Muscle of arm (tissue), 14 donors: ENCODE measurements at places on chromosomes 11 and 22.
A peak's percentile ranks its signal among the peaks of the same experiment; 100 is the strongest.

GRCh38 chr11:44334356-44335004, 24.5 kb upstream of the ALX4 start:
- no peak for DNase-seq

- DNase-seq = peak; percentile 63
Observed at GRCh38 chr11:35139722-35140282, 831 bp downstream of the CD44 start.

GRCh38 chr11:17638311-17638710, 81.1 kb upstream of the MYOD1 start:
- no peak for DNase-seq

GRCh38 chr11:83933008-83933407, 646.8 kb upstream of the CCDC90B start:
- no peak for DNase-seq

GRCh38 chr11:93861808-93862207, 11.4 kb upstream of the VSTM5 start:
- no peak for DNase-seq

DNA sequence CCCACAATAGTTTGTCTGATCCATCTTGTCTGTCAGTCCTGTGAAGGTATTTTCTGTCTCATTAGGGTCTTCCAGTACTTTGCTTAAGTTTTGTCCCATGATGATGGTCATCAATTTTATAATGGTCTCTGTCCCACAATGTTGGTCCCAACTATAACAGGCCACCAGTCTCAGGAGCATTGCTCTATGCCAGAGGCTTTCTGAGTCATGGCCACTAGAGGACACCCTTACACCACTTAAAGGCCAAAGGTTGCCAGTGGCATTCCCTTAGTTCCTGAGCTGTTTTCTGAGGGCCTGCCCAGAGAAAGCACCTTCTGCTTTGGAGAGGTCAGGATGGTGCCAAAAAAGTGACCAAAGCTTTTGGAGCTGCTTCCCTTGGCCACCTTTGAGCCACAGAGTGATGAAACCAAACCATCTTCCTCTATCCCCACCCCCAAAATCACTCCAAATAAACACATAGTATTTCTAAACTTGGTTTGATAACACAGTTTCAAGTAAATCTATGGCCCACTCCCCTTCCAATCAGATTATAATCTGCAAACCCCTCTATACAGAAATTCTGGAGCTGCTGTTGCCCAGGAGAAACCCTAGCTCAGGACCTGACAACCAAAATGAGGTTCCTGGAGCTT, 19.3 kb downstream of the EIF3F start:
- DNase-seq = peak; percentile 52

- no peak for DNase-seq
Observed at GRCh38 chr11:75479597-75480145, 46.1 kb downstream of the GDPD5 start.

GRCh38 chr11:116605543-116606459, 167.0 kb downstream of the BUD13 start:
- DNase-seq = no peak

DNA sequence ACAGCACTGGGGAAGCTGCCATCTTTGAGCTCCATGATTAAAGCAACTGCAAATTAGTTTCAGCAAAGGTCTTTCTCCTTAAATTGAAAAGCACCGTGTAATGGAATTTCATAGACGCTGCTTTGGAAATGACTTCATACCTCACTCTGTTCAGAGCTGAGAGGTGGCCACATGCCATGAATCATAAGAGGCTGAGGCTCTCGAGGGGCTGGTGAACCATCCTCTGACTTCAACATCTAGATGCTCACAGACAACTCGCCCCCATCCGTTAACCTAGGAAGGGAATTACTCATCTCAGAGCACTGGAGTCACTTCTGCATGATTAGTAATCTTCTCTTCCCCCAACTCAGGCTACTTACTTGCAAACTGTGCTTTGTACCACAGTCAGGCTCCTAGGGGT, 122.3 kb downstream of the RCN1 start:
- peak; percentile 5 for DNase-seq

DNA sequence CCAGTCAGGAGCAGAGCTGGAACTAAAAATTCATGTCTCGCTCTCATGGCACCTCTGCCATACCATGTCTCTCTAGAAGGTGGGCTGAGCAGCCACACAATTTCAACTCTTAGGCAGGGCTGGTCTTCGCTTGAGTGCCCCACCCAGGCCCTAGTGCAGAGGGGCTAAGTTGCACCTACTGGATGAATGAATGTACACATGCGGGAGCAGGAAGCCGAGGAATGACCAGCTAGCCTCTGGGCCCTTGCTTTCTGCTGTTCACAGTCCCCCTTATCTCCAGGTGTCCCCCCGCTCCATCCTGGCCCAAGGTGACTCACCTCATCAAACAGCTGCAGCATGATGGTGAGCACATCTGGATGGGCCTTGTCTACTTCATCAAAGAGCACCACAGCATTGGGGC, 57.5 kb upstream of the PHOX2A start:
- no peak for DNase-seq

GRCh38 chr11:7632211-7632610, 41.1 kb downstream of the CYB5R2 start:
- no peak for DNase-seq

DNA sequence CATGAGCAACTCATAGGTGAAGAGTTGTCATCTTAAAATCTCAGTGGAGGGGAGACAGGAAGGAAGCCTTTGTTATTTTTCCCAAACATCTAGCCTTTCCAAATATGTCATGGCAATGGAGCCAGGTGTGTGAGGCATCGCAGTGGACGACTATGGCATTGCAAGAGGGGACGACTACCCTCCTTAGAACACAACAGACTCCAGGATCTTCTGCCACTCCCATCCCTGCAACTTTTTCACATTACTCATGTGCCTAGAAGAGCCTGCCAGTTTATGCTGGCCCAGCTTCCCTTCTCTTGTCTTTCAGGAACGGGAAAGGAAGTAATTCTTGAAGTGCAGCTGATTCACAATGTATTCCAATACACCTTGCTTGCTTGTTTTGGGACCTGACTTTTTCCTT, 1008.4 kb downstream of the OPCML start:
- no peak for DNase-seq

GRCh38 chr11:125376117-125376516, 119.9 kb downstream of the FEZ1 start:
- peak; percentile 77 for DNase-seq

- no peak for DNase-seq
Observed at GRCh38 chr22:19543970-19544708, 19.9 kb upstream of the CLDN5 start.

DNA sequence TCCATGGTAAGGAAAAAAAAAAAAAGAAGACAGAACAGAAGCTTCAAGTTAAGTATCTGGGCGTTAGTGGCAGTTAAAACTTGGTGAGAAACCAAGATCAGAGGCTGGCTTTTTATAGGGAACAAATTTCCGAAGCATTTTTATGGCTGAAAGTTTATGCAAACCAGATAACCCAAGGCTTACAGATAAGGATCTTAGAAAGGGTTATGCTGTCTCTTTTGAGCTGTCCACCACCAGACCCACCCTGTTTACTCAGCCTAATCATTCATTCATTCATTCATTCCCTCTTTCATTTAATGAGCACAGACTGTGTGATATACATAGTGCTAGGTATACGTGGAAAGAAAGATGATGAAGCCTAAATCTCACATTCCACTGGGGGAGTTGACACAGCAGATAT, 89.5 kb downstream of the ME3 start:
- no peak for DNase-seq

DNA sequence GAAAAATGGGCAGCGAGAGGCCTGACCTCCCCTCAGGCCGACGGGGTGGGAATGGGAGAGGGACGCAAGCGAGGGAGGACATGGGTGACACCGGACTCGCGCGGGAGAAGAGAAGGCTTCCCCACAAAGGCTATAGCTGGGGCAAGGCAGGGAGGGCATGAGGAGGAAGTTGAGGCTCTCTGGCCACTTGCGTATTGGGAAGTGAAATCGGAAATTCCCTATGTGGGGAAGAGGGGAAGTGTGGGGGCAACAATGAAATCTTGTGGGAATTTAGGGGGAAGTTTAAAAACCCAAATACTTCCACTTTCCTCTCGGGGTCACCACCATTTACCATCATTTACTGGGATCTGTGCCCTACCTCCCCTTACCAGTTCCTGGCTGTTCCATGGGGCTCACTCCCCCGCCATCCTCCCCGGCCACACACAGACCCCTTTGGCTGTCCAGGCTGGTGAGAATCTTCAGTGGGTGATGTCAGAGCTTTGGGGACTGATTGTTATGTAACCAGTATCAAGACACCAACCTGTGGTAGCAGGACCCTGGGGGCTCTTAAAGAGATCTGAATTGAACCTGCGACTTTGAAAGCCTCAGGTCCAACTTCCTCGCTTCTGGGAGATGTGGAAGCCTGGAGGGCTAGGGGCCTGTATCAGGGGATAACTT, 951 bp upstream of the EHD1 start:
- DNase-seq = no peak

DNA sequence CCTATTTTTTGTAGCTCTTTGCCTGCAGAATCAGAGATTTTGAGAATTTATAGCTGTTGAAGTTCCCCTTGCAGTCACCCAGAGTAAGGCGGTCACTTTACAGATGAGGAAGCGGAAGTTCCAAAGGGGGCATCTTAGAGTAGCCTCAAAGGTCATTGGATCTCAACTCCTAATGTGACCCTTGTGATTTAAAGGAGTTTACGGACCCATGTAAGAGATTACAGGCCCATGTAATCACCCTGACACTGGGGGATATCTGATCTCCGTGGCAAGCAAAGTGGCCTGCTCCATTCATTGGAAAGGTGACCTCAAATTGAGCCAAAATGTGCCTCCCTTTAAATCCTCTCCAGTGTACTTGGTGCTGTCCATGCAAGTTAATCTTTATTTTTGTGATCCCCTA, 15.7 kb downstream of the P2RX3 start:
- no peak for DNase-seq

DNA sequence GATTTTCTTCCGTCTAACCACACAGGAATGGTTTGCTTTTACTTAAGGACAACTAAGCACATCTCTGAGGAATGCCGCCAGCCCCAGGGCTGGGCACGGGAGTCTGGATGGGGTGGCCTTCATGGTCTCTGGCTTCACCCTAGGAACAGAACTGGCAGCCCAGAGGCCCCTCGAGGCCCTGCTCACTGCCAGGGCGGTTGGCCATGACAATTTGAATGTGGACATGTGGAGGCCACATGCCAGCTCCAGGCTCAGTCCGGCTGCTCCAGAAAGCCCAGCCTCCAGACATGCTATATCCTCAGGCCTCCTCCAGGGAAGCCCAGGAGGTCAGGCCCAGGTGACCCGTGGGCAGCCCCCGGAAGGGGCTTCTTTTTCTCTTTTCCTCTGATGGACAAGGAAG, 84.0 kb upstream of the FGF3 start:
- DNase-seq = no peak

GRCh38 chr11:25612806-25613205, 719.1 kb upstream of the ANO3 start:
- DNase-seq = no peak

DNA sequence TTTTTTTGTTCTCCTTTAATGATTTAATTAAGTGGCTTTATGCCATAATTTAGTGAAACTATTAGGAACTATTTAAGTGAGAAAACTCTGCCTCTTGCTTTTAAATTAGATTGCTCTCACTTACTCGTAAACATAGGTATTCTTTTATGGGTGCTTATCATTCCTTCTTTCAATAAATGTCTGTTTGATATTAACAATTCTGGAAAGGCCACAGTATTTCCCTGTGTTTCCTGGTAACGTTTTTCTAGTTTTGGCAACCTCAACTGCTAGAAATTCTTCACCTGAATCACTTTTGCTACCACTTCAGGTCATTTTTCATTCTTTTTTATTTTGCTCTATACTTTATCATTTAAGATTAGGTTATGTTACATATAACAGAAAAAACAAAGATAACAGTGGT, 19.9 kb upstream of the NCR3LG1 start:
- DNase-seq = no peak

- no peak for DNase-seq
Observed at GRCh38 chr22:44802956-44803355, 50.6 kb downstream of the ARHGAP8 start.

- DNase-seq = no peak
Observed at GRCh38 chr11:128551611-128552335, 35.6 kb downstream of the ETS1 start.

GRCh38 chr11:2899080-2899783, 13.7 kb upstream of the CDKN1C start:
- DNase-seq = no peak

DNA sequence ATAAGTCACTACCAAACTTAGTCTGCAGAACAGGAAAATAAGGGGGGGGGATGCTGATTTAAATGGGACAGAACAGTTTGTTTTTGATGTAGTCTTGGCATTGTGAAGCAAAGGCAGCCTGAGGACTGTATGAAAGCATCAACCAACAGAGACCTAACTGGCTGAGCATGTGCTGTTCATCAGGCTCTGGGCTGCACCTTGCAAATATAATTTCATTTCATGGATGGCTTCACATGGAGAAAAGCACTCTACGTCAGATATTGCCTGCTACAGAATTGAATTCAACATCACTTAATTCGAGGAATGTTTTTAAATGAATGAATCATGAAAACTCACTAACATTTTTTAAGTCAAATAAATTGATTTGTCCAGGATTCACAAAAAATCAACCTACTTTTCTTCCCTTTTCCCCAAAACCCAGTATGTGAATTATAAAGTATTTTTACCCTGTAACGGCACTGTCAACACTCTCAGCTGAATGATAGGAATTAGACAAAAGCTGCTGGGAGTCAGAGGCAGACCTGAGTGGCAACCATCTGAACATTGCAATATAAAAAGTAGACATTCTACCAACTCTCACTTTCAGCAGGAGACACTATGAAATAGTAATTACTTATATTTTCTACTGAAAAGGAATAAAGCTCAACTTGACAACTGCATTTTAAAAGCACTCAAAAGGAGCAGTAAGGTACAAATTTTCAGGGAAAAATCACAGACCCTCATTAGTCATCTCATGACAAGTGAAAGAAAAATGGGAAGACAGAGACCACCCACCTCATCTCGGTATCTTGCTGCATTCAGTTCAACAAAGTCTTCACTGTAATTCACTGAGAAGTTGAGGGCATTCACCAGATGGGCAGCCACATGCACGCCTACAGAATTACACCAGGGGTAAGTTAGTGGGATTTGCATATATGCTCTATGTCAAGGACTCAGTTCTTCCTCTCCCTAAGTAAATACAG, 47.5 kb downstream of the NOX4 start:
- no peak for DNase-seq

DNA sequence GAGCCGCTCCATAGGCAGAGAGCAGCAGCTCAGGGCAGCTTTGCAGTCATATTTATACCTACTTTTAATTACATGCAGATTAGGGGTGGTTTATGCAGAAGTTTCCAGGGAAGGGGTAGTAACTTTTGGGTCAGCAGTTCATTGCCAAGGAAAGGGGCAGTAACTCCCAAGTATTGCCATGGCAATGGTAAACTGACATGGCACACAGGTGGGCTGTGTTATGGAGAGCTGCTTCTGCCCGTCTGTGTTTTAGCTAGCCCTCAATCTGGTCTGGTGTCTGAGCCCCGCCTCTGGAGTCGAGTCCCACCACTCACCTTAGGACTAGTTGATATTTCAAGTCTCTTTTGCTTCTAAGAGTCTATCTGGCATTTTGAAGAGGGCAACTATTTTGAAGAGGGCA, 12.2 kb upstream of the ZBTB16 start:
- DNase-seq = no peak

GRCh38 chr11:126194121-126194543, 17.3 kb downstream of the RPUSD4 start:
- peak; percentile 72 for DNase-seq

GRCh38 chr11:18005376-18006129, 7.3 kb downstream of the SERGEF start:
- no peak for DNase-seq
